CD4-positive, alpha-beta T cell (primary cell): ENCODE measurements at places on chromosomes 5 and 9. TPM values are rescaled to one million over a fixed set of nuclear protein-coding genes. Genes with fewer than 3 reads are reported as not detected.

TMEM232 gene
- total RNA-seq: 1.1 TPM

PHYKPL gene
- 92.8 TPM for total RNA-seq

TMC1 gene
- total RNA-seq: not detected

WDR31 gene
- 0.14 TPM for total RNA-seq

SPATA31D4 gene
- total RNA-seq: not detected

GBGT1 gene
- 1.8 TPM for total RNA-seq

ITK gene
- total RNA-seq: 289 TPM
